GM23248 (cell line): ENCODE measurements at places on chromosomes 7 and 10. TPM values are rescaled to one million over a fixed set of nuclear protein-coding genes. Genes with fewer than 3 reads are reported as not detected.
A peak's percentile ranks its signal among the peaks of the same experiment; 100 is the strongest.

DNA sequence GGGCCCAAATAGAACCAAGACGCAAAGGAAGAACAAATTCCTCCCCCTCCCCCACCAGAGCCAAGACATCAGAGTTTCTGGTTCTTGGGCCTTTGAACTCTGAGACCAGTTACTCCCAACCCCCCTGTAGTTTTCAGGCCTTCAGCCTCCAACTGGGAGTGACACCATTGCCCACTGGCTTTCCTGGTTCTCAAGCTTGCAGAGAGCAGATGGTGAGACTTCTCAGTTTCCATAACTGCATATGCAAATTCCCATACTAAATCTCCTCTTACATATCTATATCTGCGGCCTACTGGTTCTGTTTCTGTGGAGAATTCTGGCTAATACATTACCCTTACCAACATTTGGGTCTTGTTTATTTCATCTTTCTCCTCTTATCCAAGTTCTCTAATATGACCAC is 762.9 kb downstream of the GRM8 start:
- no peak for DNase-seq

- no peak for DNase-seq
These were observed 267.5 kb upstream of the SP4 start for GRCh38 chr7:21160401-21160800.

DNA sequence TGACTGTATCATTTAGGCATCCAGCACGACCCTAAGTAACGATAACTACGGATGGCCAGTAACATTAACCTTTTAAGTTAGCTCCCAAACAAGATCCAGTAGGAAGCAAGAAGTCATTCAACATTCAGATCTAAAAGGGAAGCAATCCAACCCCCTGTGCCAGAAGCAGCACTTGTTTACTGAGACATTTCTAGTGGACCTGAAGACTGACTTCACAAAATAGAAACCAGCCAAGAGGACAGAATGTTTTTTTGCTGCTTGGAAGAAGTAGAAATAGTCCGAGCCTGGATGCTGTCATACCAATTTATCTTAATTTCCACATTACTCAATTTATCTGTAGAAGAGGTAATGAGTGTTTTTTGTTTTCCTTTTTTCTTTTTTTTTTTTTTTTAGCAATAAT is 88.0 kb upstream of the CTTNBP2 start:
- DNase-seq = no peak

DNA sequence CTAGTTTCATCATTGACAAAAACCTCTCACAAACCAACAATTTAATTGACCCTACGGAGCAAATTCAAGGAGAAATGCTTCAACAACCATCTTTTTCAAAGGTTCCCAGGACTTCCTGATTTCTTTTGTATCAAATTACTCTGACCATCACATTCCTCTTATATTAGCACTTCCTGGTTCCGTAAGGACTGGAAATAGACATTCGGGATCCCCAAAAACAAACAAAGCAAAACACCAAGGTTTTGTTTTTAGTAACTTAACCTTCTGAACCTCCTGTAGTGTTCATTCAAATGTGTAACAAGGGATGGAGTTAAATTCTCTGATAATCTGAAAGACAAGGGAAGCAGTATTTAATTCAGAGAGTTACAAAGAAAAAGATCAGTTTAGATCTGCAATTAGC is 387.6 kb upstream of the NRP1 start:
- DNase-seq = no peak

- peak; percentile 59 for DNase-seq
These were observed 53.1 kb upstream of the OSBPL3 start for GRCh38 chr7:25032774-25033743.

DNA sequence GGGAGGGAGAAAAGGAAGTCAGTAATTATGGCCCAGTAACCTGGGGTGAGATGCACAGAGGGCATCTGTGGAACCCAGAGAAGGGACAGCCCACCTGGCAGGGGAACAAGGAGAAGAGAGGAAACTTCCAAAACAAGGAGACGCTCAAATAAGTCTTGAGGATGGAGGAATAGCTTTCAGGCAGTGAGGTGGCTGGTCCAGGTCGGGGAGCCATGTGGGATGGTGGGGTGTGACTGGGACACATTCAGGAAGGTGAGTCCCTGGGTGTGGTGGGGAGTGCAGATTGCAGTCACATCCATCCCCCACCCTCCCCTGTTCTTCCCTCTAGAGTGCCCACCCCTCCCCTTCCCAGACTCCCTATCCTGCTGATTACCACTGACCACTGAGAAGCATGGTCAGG is 175.4 kb downstream of the GRID1 start:
- DNase-seq = no peak

DNA sequence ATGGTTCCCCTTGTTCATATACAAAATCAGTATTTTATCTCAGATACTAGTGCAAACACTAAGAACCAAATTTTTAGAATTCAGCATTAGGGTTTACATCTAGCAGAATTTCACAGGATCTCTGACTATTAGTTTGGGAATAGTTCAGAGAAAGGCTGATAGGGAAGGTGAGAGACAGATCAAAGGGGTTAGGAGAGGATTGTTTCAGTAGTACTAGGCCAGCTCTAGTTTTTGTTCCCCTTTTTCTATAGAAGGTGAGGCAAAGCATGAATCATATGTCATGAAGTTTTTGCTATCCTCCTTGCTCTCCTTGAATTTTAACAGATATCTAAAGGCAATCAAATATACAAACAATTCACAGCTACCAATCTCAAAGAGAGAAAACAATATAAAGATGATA is 26.1 kb upstream of the CTNNA3 start:
- no peak for DNase-seq

DNA sequence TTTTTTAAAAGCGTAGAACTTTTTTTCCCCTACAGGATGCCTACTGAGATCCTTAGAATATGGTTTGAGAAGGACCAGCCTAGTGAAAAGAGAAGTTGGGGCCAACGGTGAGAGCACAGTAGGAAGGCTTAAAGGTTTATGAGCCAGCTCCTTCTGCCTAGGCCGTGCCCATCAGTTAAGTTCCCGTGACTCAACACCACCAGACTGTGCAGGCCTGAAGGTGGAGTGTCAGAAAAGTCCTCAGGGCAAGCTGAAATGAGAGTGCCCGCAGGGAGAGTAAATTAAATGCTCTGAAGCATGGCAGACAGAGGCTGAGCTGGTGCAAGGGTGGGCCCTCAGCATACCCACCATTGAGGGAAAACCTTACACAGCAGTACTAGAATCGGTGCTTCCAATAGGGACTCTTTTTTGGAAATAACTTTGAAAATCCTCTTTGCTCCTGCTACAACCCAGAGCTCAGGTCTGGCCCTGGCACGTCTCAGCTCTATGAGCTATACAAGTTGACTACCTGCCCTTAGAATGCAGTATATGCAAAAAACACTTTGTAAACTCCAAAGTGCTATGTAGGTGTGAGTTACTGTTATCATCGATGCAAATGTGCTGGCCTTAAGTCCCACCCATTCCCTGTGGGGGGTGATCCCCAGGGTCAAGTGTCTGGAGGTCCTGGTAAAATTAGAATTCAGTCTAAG is 15.2 kb upstream of the C10orf67 start:
- DNase-seq = no peak

Gene TRIM50
- not detected in 2 replicates for total RNA-seq

Gene IL6
- 15.3 and 18.7 TPM in 2 replicates for total RNA-seq

Gene MUC12
- total RNA-seq = 0.54 and 1.5 TPM in 2 replicates

Gene SPDYE9
- not detected in 2 replicates for total RNA-seq

Gene PSD
- total RNA-seq = 1.0 and 11.3 TPM in 2 replicates

Gene TMEM72
- not detected in 2 replicates for total RNA-seq

Gene AGR2
- not detected in 2 replicates for total RNA-seq

Gene NUTM2B
- 0.76 TPM in 1 of 2 replicates, not detected in the other for total RNA-seq
